Fibroblast of skin of abdomen (primary cell): ENCODE measurements at places on chromosomes 5 and 9.

DNA sequence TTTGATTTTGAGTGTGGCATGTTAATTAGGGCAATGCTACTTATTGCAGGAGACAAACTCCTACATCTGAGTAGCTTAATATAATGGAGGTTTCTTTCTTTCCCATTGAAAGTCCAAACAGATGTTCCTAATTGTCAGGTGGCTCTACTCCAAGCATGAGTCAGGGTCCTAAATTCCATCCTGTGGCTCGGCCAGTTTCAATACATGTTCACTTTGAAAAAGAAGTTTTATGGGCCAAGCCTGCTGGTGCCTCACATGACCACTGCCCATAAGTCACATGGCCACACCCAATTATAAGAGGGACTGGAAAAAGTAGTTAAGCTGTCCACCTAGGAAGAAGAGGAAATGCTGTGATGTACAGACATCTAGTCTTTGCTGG, 170.4 kb downstream of the ARRDC3 start:
- DNase-seq, result peak; percentile 97

GRCh38 chr9:132754236-132754635, 84.0 kb downstream of the GTF3C4 start:
- no peak for DNase-seq

GRCh38 chr9:5579881-5580280, 49.0 kb upstream of the RIC1 start:
- no peak for DNase-seq

DNA sequence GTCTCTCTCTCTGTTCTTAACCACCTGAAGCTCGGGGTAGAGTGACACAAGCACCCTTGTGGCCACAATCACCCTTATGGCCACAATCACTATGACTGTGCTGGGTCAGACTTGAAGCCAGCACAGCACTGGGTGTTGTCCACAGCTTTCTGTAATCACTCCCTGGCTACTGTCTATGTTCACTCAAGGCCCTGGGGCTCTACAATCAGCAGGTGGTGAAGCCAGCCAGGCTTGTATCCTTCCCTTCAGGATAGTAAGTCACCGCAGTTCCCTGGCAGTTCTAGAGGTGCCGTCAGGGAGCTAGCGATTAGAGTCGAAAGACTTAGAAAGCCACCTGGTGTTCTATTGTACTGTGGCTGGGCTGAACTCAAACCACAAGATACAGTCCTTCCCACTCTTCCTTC, 44.2 kb downstream of the GDA start:
- DNase-seq, result no peak

GRCh38 chr5:159799701-159800100, 116.6 kb upstream of the ADRA1B start:
- no peak for DNase-seq

GRCh38 chr5:124739634-124740025, 6.8 kb downstream of the ZNF608 start:
- DNase-seq, result no peak

- no peak for DNase-seq
Measured at GRCh38 chr5:116340799-116341198, 233.8 kb downstream of the SEMA6A start.

- DNase-seq, result no peak
Measured at GRCh38 chr9:75382126-75382525, 293.8 kb downstream of the OSTF1 start.
